ENCODE measurements at places on chromosomes 2 and 18. TPM values are rescaled to one million over a fixed set of nuclear protein-coding genes. Genes with fewer than 3 reads are reported as not detected.

- DNase-seq, result no peak
These were observed 108.5 kb upstream of the THOC1 start for GRCh38 chr18:376311-376710.

DNA sequence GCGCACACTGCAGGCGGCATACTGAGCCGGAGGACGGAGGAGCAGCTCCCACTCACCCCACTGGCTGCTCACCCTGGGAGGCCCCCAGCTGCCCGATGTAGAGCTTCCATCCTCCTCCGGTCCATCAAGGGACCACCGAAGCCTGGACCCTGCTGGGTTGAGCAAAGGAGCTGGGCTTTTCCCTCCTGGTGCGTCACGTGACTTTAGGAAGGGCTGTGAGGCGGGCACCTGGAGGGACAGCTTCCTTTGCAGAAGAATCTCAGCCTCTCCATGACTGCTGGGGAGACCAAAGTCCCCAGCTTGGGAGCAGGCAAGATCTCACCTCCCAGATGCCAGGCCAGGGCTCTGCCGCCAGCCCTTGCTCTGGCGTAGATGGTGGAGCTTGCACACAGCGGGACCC is 102.7 kb downstream of the TWIST2 start:
- no peak for DNase-seq

DNA sequence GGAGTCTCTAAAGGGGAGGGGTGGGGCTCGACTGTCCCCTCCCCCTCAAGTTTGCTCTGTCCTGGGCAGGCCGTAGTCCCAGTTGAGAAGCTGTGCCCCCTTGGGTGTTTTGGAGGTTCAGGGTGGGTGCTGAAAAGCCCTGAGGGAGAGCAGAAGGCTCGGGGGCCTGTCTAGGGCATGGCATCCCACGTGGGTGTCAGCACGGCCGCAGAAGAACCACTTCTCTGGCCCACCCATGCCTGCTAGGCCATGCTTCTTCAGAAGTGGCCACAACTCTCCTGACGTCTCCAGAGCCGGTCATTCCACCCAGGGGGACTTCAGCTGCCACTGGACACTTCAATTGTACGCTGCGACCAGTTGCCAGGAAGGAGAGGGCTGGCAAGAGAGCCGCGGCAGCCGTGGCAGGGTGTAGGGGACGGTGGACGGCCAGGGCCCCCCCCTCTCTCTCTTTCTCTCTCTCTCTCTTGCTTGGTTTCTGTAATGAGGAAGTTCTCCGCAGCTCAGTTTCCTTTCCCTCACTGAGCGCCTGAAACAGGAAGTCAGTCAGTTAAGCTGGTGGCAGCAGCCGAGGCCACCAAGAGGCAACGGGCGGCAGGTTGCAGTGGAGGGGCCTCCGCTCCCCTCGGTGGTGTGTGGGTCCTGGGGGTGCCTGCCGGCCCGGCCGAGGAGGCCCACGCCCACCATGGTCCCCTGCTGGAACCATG is at the start of gene INPP5D:
INPP5D (plus strand) TSS at position 546 of the 704 bp plus-strand sequence; CDS start at position 683, 137 bp downstream.
- peak; percentile 41 for DNase-seq

DNA sequence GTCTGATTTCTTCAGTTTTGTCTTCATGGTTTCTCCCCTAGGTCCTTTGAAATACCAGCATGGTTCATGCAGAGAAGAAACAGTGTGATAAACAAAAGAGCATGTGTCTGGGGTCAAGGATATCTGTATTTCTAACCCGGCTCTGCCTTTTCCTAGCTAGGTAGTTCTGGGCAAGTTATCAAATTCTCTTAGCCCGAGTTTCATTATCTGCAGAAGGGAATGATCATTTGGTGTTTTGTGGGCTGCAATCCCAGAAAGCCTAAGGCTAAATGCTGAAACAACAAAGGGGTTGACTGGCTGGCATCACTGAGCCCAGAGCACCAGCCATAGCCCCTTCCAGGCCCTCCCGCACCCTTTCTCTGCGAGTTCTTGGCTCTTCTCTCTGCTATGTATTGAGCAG is 51.7 kb upstream of the DAPL1 start:
- DNase-seq, result no peak

The SP140 gene
- total RNA-seq, result 8.2 TPM

The SCG2 gene
- 90.3 TPM for total RNA-seq

The UGT1A4 gene
- not detected for total RNA-seq
